GM03348 (cell line): ENCODE measurements at places on chromosomes 5 and 9.

DNA sequence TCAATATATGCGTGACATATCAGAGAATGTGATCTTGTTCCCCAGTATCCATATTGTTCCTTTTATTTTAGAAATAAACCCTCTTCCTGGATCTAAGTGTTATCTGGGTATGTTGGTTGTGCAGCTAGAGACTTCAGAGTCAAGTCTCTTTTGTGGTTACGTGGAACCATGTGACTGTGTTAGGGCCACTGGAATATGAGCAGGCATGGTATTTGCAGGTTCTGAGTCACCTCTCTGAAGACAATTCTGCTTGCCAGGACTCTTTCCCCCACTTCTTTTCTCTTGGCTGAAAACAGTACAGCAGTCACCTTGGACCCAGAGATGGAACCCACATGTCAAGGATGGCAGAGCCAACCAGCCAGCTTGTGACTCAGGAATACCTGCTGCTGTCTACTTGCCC is 59.7 kb downstream of the ATP10B start:
- DNase-seq: no peak

GRCh38 chr9:126449725-126450667 is 123.4 kb downstream of the MVB12B start:
- no peak for DNase-seq

DNA sequence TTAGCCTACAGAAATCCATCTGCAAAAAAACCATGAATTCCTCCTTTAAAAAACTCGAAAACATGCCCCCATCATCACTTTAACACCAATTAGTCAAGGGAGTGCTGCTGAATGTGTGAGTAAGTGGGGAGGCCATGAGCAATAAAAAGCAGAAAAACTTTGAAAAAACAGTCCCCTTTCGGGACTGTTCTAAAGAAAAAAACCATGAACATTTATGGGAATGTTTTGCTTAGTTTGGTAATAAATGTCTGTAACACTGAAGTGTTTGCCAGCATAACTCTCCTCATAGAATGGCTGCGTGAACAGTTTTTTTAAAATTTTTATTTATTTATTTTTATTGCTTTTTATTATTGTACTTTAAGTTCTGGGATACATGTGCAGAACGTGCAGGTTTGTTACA is 99.4 kb upstream of the TARS1 start:
- DNase-seq: no peak

DNA sequence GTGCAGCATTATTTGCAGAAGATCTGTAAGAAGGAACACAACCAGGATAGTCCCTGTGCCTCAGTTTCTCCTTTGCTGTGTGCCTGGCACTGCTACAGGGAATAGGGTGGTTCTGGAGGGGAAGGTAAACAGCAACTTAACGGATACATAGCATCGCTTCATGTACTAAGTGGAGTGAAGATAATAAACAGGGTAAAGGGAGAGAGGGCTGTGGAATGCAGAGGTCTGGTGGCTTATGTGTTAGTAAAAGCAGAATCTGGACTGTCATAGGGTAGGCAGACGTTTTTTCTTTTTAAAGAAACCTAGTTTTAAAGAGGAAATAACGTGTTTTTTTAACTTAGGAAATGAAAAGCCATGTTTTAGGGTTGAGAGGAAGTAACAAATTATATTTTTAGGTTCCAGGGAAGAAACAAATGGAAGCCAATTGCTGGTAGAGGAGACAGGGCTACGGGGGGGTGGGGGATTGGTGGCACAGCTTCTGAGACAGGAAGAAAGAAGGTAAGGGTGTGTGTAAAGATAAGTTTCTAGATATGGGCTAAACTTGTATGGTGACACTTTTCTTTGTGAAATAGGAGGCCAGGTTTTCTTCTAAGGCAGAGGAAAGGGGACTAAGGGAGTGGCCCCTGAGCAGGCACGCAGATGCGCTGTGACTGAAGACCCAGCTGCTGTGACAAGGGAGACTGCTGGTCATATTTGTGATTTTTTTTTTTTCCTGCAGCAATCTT is 1.3 kb downstream of the GNG10 start:
- DNase-seq: peak; percentile 27

GRCh38 chr9:2574203-2574602 is 47.4 kb upstream of the VLDLR start:
- DNase-seq: no peak

- DNase-seq: peak; percentile 43
Observed at GRCh38 chr5:169805527-169805934, 168.5 kb downstream of the DOCK2 start.

GRCh38 chr5:158178535-158178934 is 319.6 kb upstream of the CLINT1 start:
- DNase-seq: no peak

DNA sequence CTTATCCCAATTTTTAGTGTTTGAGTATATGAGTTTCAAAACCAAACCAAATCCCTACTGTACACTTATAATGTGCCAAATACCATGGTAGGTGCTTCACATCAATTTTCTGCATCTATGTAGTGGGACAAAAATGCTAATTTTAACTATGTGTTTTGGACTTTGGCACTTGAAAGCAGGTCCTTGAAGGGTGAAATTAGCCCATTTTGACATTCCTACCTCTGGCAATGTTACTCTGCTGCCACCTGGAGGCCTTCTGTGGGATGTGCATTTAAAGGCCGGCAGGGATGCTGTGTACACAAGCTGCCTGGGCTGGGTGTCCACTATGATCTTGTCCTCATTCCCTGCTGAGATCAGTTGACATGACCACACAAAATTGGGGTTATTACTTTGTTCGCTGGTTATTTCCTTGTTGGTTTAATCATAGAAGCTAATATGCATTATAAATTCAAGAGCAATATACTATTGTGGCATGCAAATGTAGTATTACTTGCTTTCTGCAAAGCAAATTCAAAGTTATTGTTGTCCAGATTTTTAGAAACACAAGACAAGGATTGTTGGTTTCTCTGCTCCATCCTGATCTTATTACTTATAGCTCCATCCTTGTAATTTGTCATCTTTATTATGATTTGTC is 166.8 kb downstream of the ARHGEF28 start:
- DNase-seq: peak; percentile 67
